ENCODE measurements at places on chromosomes 3 and 15. TPM values are rescaled to one million over a fixed set of nuclear protein-coding genes. Genes with fewer than 3 reads are reported as not detected.
A peak's percentile ranks its signal among the peaks of the same experiment; 100 is the strongest.

The ANKUB1 gene
- not detected for total RNA-seq

GRCh38 chr3:3027976-3028567 is 82.1 kb downstream of the IL5RA start:
- peak; percentile 33 for DNase-seq
- H3K36me3 ChIP-seq, result no peaks in the 10 kb centered on the region
- no peaks in the 10 kb centered on the region for H3K27me3 ChIP-seq

DNA sequence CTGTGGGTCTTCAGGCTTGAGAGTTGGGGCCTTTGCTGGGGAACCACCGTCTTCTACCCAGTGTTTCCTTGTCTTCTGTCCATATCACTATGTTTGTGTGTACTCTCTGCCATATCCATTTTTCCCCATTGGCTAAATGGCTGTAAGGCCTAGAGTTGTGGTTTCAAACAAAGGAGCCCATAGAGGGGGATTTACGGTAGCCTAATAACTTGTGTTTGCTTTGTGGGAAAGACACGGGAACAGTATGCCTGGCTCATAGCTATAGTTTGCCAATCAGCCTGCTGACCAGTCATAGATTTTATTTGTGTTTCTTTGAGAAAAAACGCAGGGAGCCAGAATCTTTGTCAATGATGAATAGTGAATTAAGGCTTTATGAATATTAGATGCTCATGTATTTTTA is 554.8 kb downstream of the NAALADL2 start:
- no peaks in the 10 kb centered on the region for H3K36me3 ChIP-seq
- no peaks in the 10 kb centered on the region for H3K4me1 ChIP-seq
- DNase-seq, result no peak
- no peak overlapping the region for H3K4me3 ChIP-seq
- no peak overlapping the region for H3K27ac ChIP-seq
- no peaks in the 10 kb centered on the region for H3K27me3 ChIP-seq

GRCh38 chr3:138297876-138298275 is 31.8 kb downstream of the NME9 start:
- H3K36me3 ChIP-seq, result no peaks in the 10 kb centered on the region
- no peak overlapping the region for H3K27ac ChIP-seq
- no peaks in the 10 kb centered on the region for H3K27me3 ChIP-seq
- H3K4me3 ChIP-seq, result no peak overlapping the region
- no peak for DNase-seq

- peaks cover 7% of the 10 kb centered on the region for H3K36me3 ChIP-seq
- H3K4me1 ChIP-seq, result no peaks in the 10 kb centered on the region
- no peaks in the 10 kb centered on the region for H3K27me3 ChIP-seq
- no peak overlapping the region for H3K4me3 ChIP-seq
Measured at GRCh38 chr3:4426261-4426781, 40.7 kb downstream of the SUMF1 start.

DNA sequence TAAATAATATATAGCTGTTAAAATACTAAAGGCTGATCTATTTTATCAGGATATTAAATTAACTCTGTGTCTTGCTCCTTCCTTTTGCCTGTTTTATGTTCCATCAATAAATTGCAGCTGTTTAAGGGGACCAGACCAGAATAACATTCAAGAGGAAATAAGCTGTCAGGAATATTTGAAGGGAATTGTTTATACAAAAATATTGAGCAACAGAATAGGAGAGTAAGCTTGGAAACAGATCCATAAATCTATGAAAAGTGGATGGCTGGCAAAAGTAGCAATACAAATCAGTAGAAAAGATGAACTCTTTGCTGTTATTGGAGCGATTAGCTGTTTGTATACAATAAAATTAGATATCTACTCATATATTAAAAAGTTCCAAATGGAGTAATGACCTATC is 36.2 kb upstream of the PLSCR2 start:
- no peak overlapping the region for H3K27ac ChIP-seq
- H3K36me3 ChIP-seq, result no peaks in the 10 kb centered on the region
- no peaks in the 10 kb centered on the region for H3K4me1 ChIP-seq
- H3K27me3 ChIP-seq, result no peaks in the 10 kb centered on the region
- DNase-seq, result no peak

GRCh38 chr3:28139288-28139687 is 102.1 kb upstream of the CMC1 start:
- no peak overlapping the region for H3K4me3 ChIP-seq
- H3K36me3 ChIP-seq, result no peaks in the 10 kb centered on the region
- no peak overlapping the region for H3K27ac ChIP-seq

All from CD8-positive, alpha-beta memory T cell (primary cell).